ENCODE measurements at places on chromosomes 2 and 18.

DNA sequence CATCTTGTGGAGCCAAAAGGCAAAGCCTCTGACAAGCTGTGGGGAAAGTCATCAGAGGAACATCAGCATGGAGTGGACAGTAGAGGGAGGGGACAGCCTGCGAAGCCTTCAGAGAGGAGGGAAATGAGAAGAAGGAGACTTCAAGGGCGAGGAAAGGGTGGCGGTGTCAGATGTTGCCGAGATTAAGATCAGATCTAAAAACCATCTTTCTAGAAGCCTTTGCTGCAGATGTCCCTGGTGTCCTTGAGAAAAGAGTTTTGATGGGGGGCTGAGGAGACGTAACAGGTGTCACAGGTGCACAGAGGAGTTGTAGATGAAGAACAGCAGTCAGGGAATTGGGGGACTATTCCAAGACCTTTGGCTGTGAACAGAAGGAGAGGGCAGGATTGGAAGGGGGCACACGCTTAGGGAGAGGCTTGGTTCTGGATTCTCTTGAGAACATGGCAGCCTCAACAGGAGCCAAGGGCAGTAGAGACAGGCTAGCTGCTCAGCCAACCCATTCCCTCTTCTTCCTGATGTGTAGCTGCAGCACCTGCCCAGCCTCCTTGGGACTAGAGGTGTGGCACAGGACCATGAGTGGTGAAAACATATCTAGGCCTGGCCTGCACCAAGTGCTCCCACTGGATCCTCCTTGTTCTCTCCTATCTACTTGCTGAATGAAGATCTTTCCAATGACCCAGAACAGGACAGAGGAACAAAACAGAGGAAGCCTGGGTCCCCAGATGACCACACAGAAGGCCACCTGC lies 22.7 kb upstream of the NCL start:
- DNase-seq: no peak

DNA sequence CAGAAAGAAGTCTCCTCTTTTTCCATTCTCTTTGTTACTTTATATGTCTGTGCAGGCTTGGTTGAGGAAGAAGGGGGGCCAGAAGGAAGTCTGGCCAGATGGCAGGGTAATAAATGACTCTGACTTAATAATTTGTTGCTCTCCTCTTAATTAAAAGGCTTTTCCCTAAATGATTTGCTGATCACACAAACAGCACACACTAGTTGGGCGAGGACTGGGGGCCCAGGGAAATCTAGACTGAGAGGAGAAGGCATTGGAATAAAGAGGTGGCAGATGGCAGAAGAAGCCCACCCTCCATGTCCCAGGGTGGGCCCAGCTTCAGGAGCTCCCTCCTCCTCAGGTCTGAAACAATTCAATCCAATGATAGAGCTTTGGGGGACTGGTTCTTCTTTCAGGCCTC lies 12.7 kb upstream of the SMARCAL1 start:
- DNase-seq: no peak

- DNase-seq: no peak
These were observed 94.9 kb downstream of the MALT1 start for GRCh38 chr18:58766164-58766563.

GRCh38 chr18:57077005-57077765 lies 69.7 kb upstream of the BOD1L2 start:
- no peak for DNase-seq

- DNase-seq: no peak
These were observed 26.6 kb upstream of the ZCCHC2 start for GRCh38 chr18:62496262-62496661.

GRCh38 chr2:146451972-146452371 lies 1392.9 kb upstream of the ACVR2A start:
- no peak for DNase-seq

DNA sequence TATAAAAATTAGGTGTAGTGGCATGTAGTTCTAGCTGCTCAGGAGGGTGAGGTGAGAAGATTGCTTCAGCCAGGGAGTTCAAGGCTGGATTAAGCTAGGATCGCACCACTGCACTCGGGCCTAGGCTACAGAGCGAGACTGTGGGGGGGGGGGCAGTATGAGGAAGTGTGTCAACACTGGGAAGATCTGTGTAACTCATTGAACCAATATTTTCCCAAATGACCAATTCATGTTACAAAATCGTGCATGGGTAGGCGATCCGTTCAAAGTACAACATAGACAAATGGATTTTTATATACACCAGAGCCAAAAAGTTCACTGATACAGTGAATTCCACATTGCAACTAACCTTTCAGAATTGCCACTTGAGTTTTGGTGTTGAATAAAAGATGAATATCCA lies 8.1 kb downstream of the SMAD4 start:
- no peak for DNase-seq

GRCh38 chr18:69895066-69896047 lies 52.3 kb downstream of the CD226 start:
- DNase-seq: no peak

DNA sequence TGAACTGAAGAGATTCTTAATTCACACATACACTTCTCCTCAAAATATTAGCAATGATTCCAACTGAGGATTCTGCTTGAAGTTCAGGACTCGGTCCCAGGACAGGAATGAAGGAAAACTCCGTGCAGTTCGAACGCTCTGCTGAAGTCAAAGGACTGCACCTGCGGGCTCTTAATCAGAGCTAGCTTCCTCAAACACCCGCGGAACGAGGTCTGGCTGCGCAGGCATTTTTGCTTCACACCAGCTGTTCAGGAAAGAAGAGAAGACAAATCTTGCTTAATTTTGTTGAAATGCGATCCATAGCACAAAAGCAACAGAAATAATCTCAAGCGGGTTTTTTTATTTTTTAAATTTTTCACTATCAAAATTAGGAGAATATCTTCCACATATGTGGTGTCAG lies 175.6 kb downstream of the LAMA1 start:
- no peak for DNase-seq

GRCh38 chr2:222903234-222904220 lies 42.7 kb downstream of the ACSL3 start:
- DNase-seq: peak; percentile 62

- no peak for DNase-seq
These were observed 688.4 kb upstream of the PIK3C3 start for GRCh38 chr18:41266616-41267015.

- no peak for DNase-seq
These were observed 38.0 kb downstream of the CYP1B1 start for GRCh38 chr2:38037757-38038621.

- DNase-seq: no peak
These were observed 200.7 kb upstream of the SMAD7 start for GRCh38 chr18:49151482-49151881.

- DNase-seq: peak; percentile 52
These were observed 210.0 kb upstream of the SIX3 start for GRCh38 chr2:44731505-44731904.

GRCh38 chr2:188519136-188519535 lies 227.5 kb downstream of the GULP1 start:
- DNase-seq: no peak

- no peak for DNase-seq
These were observed 39.6 kb downstream of the HDLBP start for GRCh38 chr2:241275910-241276309.

Measured in MM.1S (cell line).